ENCODE measurements at places on chromosomes 7 and 10. TPM values are rescaled to one million over a fixed set of nuclear protein-coding genes. Genes with fewer than 3 reads are reported as not detected.

Gene NUTM2B
- polyA plus RNA-seq, result 0.22 TPM

Gene AKR1C2
- polyA plus RNA-seq, result 37.5 TPM

Gene MKI67
- 8.9 TPM for polyA plus RNA-seq

Gene SAP25
- polyA plus RNA-seq, result 3.3 TPM

Gene DEPP1
- 29.0 TPM for polyA plus RNA-seq

Gene SNX8
- polyA plus RNA-seq, result 15.6 TPM

Gene VWA2
- polyA plus RNA-seq, result 1.4 TPM

Gene CDC14C
- polyA plus RNA-seq, result not detected

Gene SNCG
- 74.0 TPM for polyA plus RNA-seq

Gene ELFN1
- polyA plus RNA-seq, result 0.39 TPM

Gene TFEC
- polyA plus RNA-seq, result 0.16 TPM

Gene NAT16
- not detected for polyA plus RNA-seq

Gene NEUROG3
- polyA plus RNA-seq, result not detected

Gene LRRD1
- polyA plus RNA-seq, result not detected
